ENCODE measurements at places on chromosomes 7 and 10. TPM values are rescaled to one million over a fixed set of nuclear protein-coding genes. Genes with fewer than 3 reads are reported as not detected.

PRF1 gene
- total RNA-seq, result 2.6 TPM

PRLHR gene
- total RNA-seq, result not detected

WDR86 gene
- total RNA-seq, result 0.16 TPM

SPDYE16 gene
- 0.22 TPM for total RNA-seq

RBP3 gene
- total RNA-seq, result not detected

PRR15 gene
- total RNA-seq, result not detected

SUV39H2 gene
- total RNA-seq, result 4.8 TPM

ENTPD7 gene
- 2.9 TPM for total RNA-seq

DNA sequence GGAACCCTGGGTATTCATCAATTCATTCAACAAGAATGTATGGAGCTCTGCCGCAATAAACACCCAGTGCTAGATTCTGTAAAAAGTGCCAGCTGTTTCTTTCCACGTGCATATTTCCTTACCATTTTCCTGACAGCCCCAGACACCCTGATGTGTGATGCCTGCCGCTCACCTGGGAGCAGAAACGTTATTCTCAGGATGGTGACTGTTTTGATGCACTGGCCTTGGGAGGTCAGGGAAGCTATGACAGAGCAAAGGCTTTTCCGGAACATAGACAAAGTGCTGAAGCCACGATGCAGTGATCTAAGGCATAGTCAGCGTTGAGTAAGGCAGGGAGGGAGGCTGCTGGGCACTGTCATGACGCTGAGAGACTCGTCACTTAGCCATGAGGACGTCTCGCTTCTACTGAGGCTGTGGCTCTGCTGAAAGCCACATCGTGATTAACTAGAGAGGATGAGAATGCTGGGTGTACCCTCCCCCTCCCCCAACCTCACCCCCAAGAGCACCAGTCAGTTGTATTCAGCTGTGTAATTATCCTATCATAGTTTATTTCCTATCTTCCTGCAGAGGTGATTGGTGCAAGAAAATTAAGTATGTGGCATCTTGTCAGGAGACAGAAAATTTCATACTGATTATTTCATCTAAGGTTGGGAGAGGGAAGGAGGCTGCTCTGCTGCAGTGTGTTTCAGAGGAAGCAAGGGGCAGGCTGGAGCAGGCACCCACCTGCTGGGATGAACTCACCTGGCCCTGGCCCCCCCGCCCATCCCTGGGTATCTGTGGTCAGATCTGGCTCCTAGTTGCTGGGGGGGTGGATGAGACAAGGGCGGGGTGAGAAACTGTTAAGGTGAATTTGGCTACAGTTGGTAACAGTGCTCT, 48.8 kb upstream of the SMNDC1 start:
- DNase-seq, result no peak

GRCh38 chr10:71331736-71332135, 12.7 kb downstream of the SLC29A3 start:
- DNase-seq, result no peak

- no peak for DNase-seq
These were observed 34.1 kb downstream of the LRRC20 start for GRCh38 chr10:70348228-70348850.

DNA sequence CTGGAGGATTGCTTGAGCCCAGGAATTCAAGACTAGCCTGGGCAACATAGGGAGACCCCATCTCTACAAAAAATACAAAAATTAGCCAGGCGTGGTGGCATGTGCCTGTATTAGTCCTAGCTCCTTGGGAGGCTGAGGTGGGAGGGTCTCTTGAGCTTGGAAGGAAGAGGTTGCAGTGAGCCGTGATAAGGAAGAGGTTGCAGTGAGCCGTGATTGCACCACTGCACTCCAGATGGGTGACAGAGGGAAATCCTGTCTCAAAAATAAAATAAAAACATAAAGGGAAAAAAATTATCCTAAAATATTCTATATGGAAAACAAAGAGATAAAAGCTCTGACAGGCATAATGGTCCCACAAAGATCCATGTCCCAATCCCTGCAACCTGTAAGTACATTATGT, 87.9 kb upstream of the KAT6B start:
- DNase-seq, result no peak

DNA sequence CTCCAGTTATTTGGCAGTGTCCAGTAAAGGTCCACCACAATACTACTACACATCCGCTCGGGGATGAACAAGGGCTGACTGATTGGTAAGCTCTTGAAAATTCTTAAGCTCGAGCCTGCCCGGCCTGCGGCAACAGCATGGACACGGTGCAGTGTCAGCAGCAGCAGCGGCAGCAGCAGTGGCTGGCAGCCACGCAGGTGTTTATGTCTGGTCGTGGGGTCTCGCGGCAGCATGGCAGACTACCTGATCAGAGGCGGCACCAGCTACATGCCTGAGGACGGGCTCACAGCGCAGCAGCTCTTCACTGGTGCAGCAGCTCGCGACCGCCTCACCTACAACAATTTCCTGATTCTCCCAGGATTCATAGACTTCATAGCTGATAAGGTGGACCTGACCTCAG, 19.6 kb upstream of the TRIM24 start:
- no peak for DNase-seq

DNA sequence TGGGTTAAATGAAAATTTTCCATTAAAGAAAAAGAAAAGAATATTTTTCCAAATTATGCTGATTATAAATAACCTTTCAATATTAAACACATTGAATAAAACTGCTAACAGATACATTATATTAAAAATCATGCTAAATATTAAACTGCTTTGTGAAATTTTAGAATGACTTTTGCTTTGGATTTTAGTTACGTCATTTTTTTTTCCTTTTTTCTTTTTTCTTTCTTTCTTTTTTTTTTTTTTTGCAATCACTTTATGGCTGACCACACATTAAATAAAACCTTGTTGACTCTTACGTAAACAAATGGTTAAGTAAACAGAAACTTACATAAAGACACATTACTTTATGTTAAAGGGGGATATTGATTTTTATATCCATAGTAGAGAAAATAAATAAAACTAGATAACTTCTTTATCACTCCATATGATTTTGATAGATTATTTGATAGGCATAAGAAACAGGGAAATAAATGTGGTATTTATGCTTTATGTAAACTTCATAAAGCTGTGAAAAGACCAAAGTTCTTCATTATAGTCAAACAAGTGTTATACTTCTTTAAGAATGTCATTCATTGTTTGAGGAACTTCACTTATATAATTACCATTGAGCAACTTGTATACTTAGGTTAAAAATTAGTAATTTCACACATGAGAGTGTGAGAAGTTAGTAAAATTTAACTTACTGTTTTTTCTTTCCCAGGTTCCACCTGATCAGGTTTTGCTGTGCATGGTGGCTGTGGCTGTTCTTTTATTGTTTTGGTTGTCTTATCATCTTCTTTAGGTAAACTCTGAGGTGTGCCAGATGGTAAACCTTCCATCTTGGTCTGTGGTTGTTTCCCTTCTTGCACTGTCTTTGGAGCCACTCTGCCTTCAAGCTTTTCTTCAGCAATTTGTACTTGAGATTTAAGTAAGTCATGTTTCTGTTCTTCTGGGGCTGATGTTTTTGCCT, 197.3 kb downstream of the PCLO start:
- DNase-seq, result no peak

DNA sequence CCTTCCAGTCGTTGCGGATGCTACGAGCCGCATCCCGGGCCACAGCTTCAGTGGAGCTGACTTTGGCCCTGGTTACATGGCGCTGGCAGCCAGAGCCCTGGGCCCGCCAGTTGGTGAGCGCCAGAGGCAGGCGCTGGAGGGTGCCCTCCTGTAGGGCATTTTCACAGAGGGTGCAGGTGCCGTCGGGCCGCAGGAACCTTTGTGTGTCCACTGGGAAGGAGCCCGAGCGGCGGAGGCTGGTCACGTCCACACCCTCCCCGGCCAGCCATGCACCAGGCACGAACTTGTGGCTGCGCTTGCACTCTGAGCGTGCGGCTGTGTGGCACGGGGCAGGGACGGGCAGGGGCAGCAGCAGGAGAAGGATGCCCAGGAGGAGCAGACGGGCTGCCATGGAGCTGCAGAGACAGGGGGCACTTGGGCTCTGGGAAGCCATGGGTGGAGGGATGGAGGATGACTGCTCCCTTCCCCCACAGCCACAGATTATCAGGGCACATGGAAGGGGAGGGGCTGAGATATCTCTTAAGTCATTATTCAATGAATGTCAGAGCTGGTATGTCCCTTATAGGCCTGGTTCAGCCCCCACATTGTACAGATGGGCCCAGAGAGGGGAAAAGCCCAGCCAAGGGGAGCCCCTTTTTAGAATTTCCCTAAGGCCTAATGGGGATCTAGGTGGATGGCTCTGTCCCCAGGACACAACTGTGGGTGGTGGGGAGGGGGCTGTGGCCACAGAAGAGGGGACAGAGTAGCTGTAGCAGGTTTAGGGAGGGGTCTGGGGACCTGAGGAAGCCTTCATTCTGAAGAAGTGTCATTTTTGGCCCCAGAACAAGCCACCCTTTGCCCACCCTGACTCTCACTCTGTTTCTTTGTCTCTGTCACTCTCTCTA, 1.8 kb downstream of the PRF1 start:
- no peak for DNase-seq

DNA sequence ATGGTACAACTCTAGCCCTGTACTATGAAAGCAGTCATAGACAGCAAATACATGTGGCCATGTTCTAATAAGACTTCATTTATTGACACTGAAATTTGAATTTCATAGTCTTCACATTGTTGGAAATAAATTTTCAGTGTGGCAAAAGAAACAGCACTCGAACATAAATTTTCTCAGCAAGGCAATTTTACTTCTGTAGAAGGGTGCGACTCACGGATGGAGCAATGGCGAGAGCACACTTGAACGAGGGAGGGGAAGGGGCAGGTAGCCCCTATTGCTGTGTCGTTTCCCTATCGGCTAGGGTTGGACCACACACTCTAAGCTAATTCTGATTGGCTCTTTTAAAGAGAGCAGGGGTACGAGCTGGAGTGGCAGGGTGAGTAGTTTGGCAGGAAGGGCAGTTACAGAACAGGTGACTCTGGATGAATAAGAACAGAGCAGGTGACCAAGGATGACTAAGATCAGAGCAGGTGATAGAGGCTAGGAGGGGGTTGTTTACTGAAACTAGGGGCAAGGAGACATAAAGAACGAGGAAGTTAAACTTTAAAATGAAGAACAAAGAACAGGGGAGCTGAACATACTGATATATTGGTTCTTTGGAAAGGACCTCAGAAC, 52.0 kb downstream of the LRRC4 start:
- DNase-seq, result no peak

GRCh38 chr10:62239994-62240393, 28.6 kb downstream of the RTKN2 start:
- DNase-seq, result no peak

GRCh38 chr10:58268454-58268945, 462 bp upstream of the CISD1 start:
- no peak for DNase-seq

DNA sequence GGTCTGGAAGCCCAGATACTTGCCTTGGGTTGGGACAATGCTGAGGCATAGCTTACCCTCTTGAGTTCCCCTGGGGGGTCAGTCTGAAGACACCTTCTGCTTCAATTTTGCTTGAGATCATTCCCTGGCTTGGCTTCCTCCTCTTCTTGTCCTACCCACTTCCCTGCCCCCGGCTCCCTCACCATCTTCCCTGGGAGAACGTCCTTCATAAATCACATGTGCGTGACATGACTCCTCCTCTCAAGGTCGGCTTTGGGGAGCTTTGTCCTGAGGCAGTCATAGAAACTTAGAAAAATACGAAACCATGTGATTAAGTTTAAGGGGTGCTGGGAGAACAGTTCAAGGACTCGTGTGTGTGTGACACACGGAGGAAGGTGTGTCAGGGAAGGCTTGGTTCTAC, 122.6 kb downstream of the SH2D4B start:
- no peak for DNase-seq

DNA sequence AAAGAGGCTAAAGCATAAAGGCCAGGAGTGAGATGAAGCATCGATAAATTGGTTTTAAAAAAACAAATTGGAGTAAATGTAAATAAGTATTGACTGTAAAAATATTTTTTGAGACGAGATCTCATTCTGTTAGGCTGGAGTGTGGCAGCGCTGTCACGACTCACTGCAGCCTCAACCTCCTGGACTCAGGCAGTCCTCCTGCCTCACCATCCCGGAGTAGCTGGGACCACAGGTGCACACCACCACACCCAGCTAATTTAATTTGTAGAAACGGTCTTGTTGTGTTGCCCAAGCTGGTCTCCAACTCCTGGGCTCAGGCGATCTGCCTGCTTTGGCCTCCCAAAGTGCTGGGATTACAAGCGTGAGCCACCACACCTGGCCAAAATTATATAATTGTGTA, 17.8 kb downstream of the HNRNPA2B1 start:
- DNase-seq, result no peak

DNA sequence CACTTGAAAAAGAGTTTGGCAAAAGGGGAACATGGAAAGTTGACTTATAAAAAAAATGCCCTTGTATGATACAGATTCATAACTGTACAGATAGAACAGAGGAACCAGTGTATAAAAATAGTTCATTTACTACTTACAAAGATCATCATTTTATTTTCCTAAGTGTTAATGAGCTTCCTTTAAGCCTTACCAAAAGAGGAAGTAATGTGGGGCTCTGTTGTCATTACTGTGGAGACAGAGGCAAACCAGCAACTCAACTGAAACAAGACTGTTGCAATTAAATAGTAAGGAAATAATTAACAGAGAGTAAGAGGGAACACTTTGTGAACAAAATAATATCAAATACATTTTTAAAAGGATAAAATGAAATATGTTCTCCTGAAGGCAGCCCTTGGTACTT, 526.2 kb upstream of the ADARB2 start:
- no peak for DNase-seq

DNA sequence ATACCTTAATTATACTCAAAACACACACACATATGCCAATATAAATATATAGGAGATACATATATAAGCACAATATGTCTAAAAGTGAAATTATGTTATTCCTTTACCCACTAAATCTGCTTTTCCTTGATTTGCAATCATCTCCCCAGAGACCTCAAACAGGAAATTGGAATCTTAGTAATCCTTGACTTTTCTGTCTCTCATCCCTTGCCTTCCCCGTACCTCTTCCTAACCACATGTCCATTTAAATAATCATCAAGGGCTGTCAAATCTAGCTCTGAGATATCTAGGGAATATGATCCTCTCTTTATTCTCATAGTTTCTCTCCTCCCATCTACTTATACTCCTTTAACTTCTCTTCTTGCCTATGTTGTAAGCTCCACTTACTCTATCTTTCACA, 336.6 kb downstream of the HGF start:
- DNase-seq, result no peak

- no peak for DNase-seq
These were observed 804.8 kb upstream of the AUTS2 start for GRCh38 chr7:68793513-68793912.
